ENCODE measurements at places on chromosomes 5 and 9.

DNA sequence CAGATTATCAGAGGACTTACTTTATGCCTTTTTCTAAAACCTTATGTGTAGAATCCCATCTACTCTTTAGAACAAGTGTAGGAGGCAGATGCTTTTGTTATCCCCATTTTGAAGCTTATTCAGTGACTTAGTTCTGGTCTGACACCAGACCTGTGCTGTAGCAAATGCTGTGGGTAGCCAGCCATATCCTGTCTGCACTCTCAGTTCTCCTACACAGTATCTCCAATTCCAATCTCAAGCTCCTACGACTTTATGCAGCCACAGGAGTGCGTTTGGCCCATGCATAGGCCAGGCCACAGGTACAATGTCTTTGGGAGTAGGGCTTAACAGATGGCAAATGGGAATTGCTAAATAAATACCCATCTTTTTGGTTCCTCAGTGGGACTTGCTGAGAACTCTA, 292.6 kb downstream of the MCTP1 start:
- no peak for DNase-seq

- DNase-seq, result no peak
These were observed 37.3 kb upstream of the AKNA start for GRCh38 chr9:114425126-114425525.

DNA sequence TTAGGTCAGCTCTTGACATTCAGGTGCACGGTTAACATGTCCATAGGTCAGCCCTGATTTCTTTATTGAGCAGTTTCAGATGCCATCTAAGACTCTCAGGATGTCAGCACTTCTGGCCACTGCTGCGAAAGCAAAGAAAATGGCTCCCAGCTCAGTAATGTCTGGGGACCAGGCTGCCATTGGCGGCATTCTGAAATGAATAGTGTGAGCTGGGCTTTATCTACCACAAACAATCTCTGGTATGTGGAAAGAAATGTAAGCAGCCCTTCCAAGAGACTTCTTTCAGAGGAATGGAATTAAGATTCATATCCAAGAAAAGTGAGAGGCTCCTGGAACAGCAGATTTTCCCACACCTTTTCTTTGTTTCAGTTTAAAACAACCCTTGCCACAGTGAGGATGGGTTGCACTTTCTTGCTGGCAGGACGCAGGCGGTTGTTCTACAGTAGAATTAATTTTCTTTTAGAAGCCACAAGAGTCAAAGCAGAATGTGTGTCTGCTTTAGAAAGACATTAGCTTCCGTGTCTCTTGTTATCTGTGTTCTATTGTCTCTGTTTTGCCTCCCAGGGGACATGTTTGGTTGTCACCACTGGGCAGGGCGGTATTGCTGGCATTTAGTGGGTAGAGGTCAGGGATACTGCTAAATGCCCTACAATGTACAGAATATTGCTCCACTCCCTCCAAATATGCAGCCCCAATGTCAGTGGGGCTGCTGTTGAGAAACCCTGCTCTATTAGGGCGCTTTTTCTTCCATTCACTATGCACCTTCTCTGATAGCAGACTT, 149.9 kb upstream of the ANKH start:
- no peak for DNase-seq

- DNase-seq, result no peak
These were observed 20.4 kb upstream of the SLC2A6 start for GRCh38 chr9:133499132-133499891.

- DNase-seq, result no peak
These were observed 120.7 kb upstream of the MVB12B start for GRCh38 chr9:126205845-126206498.

GRCh38 chr9:91873637-91874051, 76.4 kb downstream of the ROR2 start:
- DNase-seq, result no peak

GRCh38 chr9:70531311-70531710, 116.9 kb upstream of the KLF9 start:
- no peak for DNase-seq

DNA sequence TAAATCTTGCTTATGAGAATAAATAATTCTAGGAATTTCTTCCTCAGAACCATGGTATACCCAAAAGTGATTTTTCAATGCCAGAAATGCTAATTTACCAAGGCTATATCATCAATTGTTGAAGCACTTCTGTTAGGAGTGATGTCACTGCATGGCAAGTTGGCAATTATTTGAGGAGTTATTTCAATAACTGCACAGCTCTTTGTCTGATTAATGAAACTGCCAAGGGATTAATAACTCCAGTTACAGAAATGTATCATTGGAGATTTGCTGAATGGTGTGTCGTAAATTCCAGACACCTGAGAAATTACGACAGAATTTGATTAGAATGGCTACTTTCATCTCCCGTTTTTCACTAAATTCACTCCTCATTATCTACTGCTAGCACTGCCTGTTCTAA, 182.6 kb upstream of the TYRP1 start:
- no peak for DNase-seq

GRCh38 chr5:152288917-152289595, 116.0 kb downstream of the NMUR2 start:
- DNase-seq, result no peak

DNA sequence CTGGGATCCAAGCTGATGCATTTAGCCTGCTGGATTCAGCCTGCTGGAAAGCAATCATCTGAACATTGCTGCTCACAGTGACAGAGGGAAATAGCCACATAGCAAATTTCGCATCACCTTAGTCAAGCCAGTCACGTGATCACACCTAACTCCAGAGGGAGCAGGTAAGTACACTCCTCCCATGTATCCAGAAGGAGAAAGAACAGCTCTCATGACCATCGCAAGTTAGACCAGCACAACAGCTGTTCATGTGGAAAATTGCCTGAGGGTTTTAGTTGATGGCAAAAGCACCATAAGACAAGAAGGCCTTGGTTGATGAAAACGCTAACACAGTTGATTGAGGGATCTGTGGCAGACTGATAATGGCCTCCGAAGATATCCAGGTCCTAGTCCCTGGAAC, 34.2 kb upstream of the MYO10 start:
- no peak for DNase-seq

DNA sequence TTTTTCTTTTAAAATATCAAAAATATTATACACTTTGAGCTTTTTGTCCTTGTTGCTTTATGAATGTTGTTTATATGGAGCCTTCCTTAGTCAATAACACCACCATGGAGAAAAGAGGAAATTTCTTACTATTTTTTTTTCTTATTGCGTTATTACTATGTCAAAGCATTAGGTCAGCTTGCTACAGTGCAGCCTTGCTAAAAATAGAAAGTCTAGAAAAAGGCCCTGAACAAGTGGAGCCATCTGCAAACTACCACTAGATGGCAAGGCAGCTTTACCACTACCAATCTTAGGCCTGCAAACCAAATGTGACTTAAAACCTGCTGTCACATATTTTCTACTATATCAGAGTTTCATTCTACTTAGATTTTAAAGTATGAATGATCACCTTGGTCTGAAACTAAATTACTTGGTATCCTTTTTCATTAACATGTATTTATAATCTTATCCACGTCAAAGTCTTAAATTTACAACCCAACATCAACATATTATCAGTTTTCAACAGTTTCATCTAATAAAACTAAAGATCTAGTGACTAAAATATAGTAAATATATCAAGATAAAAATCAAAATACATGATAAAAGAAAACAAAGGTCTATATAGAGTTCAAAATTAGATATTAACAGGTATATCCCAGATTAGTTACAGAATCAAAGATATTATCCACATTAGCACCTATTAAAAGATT, 113.1 kb upstream of the ACOT12 start:
- no peak for DNase-seq

Measured in stimulated activated CD8-positive, alpha-beta memory T cell treated with anti-CD3 and anti-CD28 coated beads, Interleukin-15, amount 100 ng/mL, for 48 hours (primary cell).